ENCODE measurements at places on chromosomes 12 and 14.
A peak's percentile ranks its signal among the peaks of the same experiment; 100 is the strongest.

DNA sequence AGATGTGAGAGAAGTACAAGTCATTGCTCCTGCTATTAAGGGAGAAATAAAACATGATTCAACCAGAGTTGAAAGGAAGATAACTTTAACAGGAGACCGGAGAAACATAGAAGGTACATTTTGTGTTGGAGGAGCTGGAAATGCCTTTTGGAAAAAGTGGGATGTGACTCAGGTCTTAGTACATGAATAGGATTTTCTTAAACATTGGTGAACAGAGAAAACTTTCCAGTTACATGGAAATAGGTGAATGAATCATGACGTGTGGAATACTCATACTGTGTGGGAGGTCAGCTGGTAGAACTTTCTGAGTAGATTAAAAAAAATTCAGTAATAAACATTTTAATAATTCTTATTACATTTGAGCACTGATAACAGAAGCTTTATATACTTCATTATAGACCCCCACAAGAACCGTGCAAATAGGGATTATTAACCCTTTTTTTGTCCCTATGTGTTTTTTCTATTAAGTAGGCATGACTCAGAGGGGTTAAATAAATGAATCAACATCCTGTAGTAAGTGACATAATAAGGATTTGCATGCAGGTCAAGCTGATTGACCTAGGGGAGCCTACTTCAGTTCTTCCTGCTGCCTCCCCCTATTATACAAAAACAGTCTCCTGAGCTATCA is 710.5 kb downstream of the NOVA1 start:
- no peak for DNase-seq

DNA sequence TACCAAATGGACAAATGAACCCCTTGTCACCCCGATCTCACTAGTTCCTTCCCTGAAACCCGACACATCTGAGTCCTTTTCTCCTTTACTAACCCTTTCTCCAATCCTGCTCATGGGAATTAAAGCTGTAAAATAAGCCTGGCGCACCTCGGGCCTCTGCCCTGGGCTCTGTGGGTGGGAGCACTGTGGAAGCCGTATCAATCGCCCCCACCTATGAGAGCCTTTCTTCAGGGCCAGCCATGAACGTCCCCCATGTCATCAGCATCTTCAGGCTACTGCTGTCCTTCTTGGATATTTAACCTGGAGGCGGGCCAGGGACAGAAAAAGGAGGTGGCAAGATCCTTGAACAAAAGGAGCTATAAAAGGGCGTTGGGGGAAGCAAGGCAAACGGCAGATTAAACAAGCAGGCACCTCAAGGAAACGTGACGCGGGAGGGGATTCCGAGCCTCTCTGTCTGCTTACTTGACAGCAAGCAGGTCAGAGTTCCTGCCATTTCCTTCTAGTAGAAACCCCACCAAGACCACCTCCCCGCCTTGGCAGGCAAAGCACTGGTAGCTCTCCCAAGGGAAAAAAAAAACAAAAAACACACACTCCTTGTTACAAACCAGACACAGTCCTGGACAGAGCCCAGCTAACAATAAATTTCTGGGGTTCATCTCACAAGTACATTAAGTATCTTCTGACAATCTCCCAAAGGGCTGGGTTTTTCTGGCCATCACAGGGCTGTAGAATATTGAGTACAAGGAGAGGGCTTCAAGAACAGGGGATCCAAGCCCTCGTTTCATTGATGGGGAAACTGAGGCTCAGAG is 62.9 kb downstream of the DPF3 start:
- DNase-seq: no peak

- DNase-seq: no peak
These were observed 129.8 kb upstream of the FKBP4 start for GRCh38 chr12:2664721-2665577.

DNA sequence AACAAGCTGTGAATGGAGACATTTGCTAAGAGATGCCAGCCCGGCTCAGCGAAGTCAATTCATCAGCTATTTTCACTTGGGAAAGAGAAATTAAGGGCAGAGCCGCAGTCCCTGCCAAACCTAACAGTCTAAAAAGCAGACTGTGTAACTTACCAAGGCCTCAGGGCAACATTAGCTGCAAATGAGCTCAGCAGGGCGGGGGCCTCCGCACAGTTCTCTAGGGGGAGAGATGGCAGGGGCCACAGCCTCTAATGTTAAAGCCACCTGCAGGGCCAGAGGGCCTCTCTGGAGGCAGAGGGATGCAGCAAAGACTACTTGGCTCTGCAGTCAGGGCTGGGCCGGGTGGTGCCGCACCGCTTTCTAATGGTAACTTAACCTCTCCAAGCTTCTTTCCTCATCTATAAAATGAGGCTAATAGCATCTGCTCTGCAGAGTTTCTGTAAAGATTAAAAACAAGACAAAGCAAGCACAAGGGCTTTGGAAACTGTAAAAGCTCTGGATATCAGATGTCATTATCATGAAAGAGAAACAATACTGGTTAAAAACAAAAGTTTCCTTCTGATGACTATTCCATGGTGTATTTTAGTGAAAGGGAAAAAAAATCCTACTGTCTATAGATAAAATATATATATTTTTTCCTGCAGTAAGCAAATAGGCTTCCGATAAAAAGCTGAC is 13.4 kb upstream of the GPRC5A start:
- DNase-seq: no peak

DNA sequence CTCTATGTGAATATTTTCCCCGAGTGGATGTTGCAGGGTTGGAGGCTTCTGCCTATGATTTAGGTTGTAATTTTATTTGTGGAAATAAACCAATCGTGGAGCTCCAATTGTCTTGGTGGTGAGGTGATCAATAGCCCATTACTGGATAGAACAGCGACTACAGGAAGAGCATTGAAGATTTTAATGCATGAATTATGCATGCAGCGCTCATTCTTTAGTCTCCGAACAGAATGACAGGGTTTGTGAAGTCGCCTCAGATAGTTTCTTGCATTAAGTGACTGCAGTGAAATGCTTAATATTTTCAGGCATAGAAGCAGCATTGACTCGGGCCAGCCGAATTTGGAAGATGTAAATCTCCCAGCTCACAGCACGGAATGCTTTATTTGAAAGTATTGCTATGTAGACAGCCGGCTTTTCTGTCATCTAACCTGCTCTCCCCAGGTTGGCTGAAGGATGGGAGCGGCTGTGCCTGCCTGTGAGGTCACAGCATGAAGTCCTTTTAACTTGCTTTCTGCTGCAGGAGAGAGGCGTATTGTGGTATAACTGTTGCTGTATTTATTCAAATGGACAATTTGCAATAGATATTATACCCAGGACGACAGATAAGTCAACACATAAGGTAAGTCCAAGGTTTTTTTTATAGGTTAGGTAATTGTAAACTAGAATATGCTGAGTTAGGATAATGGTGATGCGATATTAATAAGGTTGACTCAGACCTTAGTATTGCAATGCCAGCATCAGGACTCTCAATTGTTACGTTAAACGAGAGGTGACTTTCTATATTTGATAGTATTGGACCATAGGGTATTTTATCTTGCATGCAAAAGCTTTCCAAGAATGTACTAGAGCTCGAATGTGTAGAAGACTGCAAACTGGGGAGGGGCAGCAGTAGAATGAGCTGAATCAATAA is 135.7 kb downstream of the CNTN1 start:
- DNase-seq: no peak

DNA sequence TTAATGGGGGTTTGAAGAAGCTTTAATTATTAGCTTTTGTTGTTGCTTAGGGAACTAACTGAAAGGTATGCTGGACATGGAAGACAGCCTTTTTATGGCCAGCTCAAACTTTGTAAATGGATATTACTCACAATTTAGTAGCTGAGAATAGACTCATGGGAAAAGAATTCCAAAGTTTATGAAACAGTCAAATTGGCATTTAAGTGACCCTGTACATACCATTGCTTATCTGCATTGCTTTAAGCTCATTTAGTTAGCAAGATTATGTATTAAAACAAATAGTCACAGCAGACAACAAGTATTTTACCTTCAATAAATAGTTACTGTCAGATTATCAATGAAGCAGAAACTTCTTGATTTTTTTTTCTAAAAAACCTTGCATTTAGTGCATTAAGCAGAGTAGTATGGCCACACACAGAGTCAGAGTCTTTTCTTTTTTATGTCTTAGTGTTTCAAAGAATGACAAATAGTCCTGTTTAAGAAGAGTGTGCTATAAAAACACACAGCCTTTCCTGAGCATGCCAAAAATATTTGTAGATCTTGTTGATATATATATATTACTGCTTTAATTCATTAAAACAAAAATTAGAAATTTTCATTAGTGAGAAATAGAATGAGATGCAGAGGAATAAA is 102.2 kb downstream of the TTC6 start:
- DNase-seq: no peak

DNA sequence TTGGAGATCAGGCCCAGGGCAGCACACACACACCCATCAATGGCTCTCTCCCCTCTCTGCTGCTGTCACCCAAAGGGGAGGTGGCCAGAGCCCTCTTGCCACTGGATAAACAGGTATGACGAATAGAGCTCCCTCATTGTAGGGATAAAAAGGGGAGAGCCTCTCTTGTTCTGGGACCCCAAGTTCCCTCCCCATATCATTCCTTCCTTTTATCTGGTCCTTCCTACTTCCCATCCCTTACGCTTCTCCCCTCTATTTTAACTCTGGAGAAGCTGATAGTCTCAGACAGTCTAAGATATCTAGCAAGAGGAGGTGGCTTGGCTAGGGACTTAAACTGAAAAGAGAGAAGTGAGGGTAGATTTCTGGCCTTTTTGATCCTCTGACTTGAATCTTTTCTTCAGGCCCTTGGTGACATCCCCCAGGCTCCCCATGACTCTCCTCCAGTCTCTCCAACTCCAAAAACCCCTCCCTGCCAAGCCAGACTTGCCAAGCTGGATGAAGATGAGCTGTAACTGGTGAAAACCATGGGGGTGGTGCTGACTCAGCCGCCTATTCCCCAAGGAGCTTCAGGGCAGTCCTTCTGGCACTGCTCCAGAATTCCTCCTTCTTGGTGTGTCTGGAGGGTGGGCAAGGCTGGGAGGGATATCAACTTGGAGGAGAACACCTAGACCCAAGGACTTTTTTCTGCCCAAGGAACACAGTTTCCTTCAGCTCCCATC is 5.3 kb downstream of the ARHGEF25 start:
- DNase-seq: peak; percentile 66

- DNase-seq: no peak
These were observed 15.0 kb downstream of the G2E3 start for GRCh38 chr14:30573966-30574365.

DNA sequence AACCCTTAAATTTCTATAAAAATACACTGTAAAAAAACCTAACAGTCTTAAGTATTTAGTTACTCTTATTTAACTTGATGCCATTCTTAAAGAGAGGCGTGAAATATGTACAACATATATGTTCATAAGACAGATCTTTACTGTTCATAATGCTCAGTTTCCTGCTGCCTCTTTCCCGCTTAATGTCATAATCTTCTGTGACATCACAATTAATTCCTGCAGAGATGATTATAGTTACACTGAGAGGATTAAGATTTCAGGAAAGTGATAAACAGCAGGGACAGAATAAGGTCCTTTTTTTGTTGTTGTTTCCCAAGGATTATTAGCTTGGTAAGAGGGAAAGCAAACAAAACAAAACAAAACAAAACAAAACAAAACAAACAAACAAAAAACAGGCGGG is 801.4 kb downstream of the FLRT2 start:
- DNase-seq: no peak

GRCh38 chr14:101254805-101255764 is 306.2 kb upstream of the DIO3 start:
- DNase-seq: no peak

GRCh38 chr14:87754520-87755223 is 238.3 kb downstream of the GALC start:
- DNase-seq: no peak

DNA sequence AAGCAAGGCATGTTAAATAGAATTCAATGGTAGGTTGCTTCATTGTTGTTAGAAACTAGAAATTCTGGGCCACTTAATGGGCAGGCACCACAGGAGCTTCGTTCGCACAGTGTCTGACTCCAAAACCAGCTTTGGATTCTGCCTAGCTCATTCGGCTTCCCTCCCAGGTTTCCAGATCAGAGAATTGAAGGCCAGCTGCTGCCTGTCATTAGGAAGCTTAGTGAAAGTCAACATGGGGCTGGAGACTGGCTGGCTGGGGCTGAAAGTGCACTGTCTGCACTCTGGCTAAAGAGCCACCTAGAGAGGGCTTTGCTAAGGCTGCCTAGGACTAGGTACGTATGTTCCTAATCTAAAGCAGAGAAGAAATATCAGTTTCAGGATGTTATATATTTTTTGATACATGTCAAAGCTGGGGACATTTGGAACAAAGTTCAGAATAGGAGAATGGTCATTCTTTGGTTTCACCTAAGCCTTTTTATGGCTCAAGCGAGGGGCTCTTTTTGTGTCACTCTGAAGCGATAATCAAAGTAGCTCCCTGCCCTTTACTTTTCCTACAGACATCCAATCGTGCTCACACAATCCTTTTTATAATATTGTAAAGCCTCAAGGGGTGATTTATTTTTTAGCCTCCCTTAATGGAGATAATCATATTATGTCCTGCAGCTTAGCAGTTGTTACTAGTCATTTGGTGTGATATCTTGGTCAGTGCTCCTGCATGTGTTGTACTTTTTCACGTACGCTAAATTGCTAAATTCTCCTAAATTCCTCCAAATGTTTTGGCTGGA is 238.5 kb upstream of the NAV3 start:
- DNase-seq: no peak

GRCh38 chr12:738712-739111 is 13.7 kb upstream of the WNK1 start:
- DNase-seq: no peak

DNA sequence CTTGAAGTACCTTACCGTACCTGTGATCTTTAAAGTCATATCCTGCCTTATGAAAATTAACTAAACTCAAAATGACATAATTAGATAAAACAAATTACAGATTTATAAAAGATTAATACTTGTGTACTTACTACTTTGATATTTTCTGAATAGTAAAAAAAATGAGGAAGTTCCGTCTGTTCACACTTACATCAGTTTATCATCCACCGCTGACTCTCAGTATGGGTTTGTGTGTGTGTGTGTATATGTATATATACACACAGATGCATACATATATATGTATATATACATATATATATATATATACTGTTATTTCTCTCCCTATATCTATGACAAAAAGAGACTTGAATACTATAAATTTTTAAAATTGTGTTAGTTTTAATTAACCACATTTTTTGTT is 65.0 kb upstream of the MON2 start:
- no peak for DNase-seq
